ENCODE measurements at places on chromosomes 1 and 21.

DNA sequence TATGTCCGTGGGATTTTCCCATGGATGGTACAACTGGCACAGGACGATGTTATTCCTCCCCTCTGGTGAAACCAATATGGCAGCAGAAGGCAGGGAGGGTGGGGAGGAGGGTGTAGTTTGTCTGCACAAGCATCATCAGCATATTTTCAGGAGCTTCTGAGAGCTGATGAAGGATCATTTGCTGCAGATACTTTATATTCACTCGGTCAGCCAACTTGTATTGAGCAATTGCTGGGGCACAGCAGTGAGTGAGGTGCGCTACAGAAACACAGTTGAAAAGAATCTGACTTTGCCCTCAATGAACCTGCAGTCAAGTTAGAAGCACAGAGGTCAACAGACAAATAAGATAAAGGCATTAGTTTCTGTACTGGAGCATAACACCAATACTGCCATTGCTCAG lies 13.0 kb downstream of the PKP1 start:
- no peak for DNase-seq

DNA sequence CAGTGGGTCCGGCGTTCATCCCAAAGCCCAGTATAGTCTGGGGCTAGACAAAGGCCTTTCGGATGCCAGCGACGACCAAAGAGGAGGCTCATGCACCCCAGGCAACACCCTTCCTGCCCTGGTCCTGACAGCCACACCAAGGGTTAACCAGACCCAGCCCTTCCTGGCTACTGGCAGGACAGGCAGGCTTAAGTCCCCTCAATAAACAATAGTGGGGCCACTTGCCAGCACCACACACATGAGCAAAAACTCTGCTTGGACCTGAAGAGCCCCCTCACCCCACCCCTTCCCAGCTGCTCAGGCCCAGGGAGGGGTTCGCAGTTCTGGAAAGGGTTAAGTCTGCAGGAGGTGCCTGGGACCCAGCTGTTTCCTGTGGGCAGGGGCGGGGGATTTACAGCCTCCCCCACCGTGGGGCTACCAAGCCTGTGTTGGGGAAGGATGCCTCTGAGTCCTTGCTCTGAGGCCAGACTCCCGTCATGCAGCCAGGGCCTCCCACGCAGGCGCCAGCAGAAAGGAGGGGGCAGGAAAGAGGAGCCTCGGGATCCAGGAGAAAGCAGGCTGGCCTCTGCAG lies 18.2 kb downstream of the PHLDA3 start:
- no peak for DNase-seq

DNA sequence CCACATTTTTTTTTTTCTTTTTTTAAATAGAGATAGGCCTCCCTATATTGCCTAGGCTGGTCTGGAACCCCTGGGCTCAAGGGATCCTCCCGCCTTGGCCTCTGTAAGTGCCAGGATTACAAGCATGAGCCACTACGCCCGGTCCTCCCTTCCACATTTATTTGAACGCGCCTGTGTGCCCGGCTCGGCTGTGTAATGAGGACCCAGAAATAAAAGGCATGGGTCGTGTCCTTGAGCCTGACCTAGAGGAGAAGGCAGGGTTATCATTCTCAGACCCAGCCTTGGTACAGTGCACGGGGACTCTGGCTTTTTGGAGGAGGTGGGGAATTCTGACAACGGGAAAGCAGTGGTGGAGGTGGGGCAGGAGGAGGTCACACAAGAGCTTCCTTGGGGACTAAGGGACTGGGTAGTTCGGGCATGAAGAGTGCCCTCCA lies 841 bp downstream of the CENPF start:
- DNase-seq: no peak

DNA sequence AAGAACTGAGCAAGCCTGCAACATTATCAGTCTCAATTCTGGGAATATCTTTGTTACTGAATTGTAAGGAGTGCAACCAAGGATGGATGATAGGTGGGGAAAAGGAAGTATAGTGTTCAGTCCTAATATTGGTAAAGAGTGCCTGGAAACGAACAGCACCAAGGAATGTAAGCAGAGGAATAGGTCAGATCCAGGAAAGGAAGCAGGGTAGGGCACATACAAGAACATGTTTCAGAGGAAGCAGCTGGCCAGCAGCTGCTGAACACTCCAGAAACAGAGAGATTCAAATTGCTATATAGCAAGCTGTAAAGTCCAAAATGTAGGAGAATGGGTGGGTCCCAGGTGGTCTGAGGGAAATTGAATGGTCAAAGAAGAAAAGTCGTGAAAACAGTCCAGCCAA lies 37.9 kb downstream of the CRB1 start:
- no peak for DNase-seq

- peak; percentile 86 for DNase-seq
Observed at GRCh38 chr21:42145569-42146272, 73.2 kb upstream of the ABCG1 start.

DNA sequence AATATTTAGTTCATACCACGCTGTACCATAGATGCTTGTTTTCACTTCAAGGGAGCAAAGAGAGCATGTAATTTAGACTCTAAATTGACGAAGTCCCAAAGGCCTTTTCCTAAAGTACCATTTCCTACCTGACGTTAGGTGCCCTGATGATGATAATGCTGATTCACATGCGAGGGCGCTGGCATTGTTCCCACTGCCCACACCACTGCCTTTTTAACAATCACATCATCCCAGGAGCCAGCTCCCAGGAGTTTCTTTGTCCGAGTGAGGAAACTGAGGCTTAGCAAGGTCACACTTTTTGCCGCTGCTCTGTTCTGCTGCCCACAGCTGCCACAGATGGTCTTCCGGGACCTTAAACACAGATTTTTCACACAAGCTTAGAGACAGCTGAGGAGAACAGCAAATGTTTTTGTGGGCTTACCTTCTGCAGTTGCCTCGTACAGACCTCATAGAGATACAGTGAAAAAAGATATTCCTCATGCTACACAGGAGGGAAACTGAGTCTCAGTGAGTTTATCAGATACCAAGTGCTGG lies 69.4 kb downstream of the EVA1C start:
- DNase-seq: no peak

- DNase-seq: no peak
Observed at GRCh38 chr1:151972542-151973248, 21.0 kb downstream of the S100A10 start.

GRCh38 chr1:109468903-109469302 lies 2.6 kb downstream of the SYPL2 start:
- DNase-seq: no peak

DNA sequence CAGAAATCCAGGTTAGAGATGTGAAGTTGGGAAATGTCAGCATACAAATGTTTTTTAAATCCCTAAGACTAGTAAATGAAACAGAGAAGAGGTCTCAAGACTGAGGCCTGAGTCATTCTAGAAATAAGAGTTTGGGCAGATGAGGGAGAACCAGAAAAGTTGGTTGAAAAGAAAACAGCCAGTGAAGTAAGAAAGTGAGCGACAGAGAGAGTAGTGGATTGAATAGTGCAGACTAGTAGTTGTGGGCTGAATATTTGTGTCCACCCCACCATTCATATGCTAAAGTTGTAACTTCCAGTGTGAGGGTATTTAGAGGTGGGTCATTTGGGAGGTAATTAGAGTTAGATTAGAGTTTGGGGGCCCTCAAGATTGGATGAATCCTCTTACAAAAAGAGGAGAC lies 889.2 kb downstream of the TTLL7 start:
- DNase-seq: no peak

GRCh38 chr1:175131095-175131494 lies 61.5 kb downstream of the KIAA0040 start:
- no peak for DNase-seq

DNA sequence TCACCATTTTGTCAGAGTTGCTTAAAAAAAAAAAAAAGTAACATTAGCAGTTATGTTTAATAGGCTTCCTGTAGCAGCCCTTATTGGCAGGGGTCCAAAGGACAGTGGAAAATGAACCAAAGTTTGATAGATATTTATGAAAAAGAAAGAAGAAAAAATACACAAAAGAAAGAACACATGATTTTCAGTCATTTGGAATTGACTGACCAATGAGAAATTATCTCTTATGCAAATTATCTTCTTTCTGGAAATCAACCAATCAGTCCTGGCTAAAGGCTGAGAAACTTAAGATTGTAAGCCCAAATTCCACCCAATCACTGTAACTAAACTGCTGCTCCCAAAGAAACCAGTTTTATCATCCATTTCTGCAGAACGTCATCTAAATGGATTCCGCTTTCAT lies 282.4 kb downstream of the TM2D1 start:
- no peak for DNase-seq

GRCh38 chr21:25960402-25960801 lies 210.2 kb downstream of the APP start:
- DNase-seq: no peak

- DNase-seq: no peak
Observed at GRCh38 chr1:58812926-58813325, 29.1 kb upstream of the JUN start.

DNA sequence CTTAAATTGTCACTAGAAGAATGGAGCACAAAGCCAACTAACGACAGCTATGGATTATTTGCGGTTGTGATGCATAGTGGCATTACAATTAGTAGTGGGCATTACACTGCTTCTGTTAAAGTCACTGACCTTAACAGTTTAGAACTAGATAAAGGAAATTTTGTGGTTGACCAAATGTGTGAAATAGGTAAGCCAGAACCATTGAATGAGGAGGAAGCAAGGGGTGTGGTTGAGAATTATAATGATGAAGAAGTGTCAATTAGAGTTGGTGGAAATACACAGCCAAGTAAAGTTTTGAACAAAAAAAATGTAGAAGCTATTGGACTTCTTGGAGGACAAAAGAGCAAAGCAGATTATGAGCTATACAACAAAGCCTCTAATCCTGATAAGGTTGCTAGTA lies 13.5 kb downstream of the USP1 start:
- DNase-seq: no peak

- no peak for DNase-seq
Observed at GRCh38 chr1:198328458-198329032, 171.7 kb downstream of the NEK7 start.

GRCh38 chr1:186479162-186479561 lies 18.2 kb upstream of the PDC start:
- DNase-seq: no peak

GRCh38 chr1:99645203-99645602 lies 710 bp upstream of the PALMD start:
- no peak for DNase-seq

- DNase-seq: peak; percentile 36
Observed at GRCh38 chr1:2108213-2108876, 58.1 kb downstream of the PRKCZ start.

DNA sequence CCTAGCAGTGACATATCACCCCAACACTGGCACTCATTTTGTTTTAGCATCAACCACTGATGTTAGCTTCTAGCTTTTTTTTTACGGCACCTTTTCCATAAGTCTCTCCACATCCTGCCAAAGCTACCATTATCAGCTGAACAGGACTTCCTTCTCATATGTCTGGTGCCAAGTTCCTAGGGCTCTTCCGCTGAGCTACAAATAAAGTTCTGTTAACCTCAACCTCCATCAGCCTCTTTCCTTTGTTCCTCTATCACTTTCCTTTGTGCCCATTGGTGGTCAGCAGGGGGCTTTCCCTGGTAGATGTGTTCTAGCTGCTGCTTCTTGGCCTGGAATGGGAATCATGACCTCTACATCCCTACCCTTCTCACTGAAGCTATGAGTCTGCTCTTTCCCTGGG lies 163.8 kb downstream of the FAF1 start:
- no peak for DNase-seq

- no peak for DNase-seq
Observed at GRCh38 chr1:233269656-233270055, 25.9 kb downstream of the PCNX2 start.

GRCh38 chr1:195899762-195900352 lies 708.4 kb downstream of the KCNT2 start:
- DNase-seq: no peak

DNA sequence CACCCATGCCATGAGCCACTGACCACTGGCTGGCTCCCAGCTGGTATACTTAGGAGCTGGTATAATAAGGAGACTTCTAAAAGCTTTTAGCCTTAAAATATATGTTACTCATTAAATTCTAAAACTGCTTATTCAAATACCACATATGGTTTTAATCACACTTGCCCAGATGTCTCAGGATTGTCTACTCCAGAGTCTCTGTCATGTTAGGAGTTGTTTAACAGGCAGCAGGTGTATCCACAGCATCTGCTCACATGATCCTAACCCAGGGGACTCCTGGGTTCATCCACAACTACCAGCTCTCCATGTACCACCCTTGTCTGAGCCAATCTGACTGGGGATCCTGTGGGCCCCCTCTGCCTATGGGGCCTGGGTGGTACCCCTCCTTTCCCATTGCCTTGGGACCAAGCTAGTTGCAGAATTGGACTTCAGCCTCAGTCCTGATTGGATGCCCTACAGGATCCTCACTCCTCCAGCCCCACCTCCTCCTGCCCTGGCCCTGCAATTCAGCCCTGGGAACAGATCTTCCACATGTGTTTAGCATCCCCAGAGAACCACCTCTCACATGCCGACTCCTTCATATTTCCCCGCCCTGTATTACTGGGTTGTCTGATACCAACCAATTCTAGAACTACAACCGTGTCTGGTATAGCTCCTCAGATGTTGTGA lies 61.3 kb downstream of the BCAR3 start:
- DNase-seq: no peak

DNA sequence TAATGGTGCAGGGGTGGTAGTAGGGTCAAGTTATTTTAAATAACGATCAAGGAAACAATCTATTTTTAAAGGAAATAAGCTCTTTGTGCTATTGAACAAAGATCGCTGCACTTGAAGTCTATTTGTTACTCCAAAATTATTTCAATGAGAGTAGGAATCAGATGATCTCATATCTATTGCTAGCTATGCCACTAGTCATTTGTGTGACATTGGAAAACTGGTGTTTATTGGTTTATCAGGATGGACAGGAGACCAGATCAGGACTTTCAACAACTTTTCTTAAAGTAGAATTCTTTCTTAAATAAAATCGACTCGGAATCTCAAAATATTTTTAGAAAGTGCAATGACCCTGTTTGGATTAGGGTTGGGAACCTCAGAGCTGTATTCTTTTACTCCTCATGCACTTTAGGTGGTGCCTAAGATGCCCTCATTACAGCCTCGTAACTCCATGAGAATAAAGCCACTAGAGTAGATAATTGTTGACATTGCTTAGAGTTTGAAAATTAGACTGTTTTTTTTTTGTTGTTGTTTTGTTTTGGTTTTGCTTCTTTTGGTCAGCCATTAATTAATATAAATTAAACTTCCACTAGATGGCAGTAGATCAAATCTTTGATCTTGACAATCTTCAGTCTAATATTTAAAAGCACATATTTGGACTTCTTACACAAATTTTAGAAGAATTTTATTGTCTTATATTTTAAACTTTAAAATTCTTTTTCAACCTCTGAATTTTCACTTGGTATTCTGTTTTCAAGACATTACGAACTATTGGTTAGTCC lies 352.4 kb downstream of the USP25 start:
- no peak for DNase-seq

- DNase-seq: no peak
Observed at GRCh38 chr1:42529724-42530181, 66.7 kb downstream of the CCDC30 start.

DNA sequence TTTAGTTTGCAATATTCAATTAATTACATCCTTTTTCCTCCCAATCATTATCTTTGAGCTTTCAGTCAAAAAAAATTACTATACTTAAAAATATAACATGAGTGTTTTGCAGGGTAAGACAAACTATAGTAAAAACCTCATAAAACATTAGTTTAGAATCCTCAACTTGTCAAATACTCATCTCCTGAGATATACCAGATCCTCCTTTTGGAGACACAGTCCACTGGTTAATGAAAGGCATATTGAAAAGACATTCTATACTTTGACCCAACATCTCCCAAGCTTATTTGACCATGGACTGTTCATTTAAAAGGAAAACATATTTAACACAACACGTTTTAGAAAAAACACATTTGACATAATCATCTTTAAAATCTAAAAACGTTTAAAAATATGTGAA lies 52.8 kb downstream of the NRIP1 start:
- DNase-seq: no peak

Measured in D721Med (cell line).